ENCODE measurements at places on chromosomes 5 and 9.

- DNase-seq, result no peak
These were observed 119.4 kb downstream of the NTRK2 start for GRCh38 chr9:84788803-84789462.

- DNase-seq, result no peak
These were observed 280.4 kb downstream of the TMEM167A start for GRCh38 chr5:82796643-82797416.

- DNase-seq, result peak; percentile 19
These were observed 654 bp downstream of the PURA start for GRCh38 chr5:140114341-140115185.

GRCh38 chr5:33008751-33009418, 297.8 kb downstream of the NPR3 start:
- no peak for DNase-seq

DNA sequence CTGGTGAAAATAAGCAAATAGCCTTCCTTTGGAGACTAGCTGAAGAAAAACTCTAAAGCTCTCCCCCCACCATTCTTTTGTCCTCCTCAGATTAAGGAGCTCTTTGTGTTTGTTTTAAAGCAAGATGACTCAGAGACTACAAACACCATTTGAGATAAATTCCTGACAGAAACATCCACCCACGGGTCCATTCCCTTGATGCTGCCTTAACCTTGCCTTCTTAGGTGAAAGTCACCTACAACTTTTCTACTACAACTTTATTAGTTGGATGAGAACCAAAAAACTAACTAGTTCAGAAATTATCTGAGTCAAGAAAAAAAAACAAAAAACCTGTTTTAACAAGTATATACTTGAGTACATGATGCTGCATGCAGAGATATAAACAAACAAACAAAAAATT, 831.1 kb downstream of the NR2F1-AS1 start:
- no peak for DNase-seq

- DNase-seq, result no peak
These were observed 123.6 kb downstream of the INVS start for GRCh38 chr9:100222674-100223073.

- DNase-seq, result no peak
These were observed 18.8 kb upstream of the FAM13B start for GRCh38 chr5:138051441-138052296.

- no peak for DNase-seq
These were observed 13.2 kb upstream of the ZBTB43 start for GRCh38 chr9:126791406-126792230.

Data from CD4-positive, alpha-beta T cell (primary cell).